Activated CD4-positive, alpha-beta T cell treated with anti-CD3 and anti-CD28 coated beads for 48 hours (primary cell): ENCODE measurements at places on chromosomes 1 and 21.

- DNase-seq: peak; percentile 83
These were observed 2.6 kb upstream of the CREG1 start for GRCh38 chr1:167555971-167556714.

DNA sequence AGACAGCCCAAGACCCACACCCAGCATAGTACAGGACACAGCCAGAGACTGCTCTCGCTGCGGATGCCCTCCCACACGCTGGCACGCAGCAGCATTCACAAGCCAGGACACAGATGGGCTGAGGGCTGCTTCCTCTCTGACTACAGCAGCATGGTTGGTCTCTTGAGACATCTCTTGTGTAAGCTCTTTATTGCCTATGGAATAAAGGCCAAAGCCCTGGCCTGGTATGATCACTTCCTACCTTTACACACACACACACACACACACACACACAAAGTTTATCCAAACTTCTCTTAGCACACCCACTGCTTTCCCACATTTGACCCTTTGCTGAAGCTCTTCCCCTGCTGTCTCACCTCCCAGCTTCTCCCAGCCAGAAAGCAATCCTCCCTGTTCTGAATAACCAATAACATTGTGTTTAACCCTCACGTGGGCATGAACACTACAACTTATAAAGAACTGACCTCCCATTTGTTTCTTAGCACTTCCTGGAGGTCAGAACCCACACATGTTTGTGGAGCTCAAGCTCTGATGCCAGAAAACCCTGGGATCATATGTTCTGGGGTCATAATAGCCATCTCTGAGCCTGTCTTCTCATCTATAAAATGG lies 1.2 kb upstream of the LUZP1 start:
- DNase-seq: peak; percentile 45

DNA sequence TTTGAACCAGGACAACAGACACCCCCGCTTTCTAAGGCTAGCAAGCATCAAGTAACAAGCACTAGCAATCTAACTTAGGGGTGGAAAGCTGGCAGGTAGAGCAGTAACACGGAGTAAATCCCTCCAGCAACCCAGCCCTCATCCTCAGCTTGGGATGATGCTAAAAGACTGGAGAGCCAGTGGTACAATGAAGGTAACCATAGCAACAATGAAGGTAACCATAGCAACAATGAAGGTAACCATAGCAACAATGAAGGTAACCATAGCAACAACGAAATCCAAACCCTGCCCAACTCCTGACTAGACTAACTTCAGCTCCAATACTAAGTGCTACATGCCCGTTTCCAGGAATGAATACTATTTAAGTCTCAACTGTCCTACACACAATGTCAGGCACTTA lies 22.2 kb upstream of the EIF4G3 start:
- DNase-seq: no peak

GRCh38 chr1:86466986-86467385 lies 1.7 kb upstream of the CLCA1 start:
- DNase-seq: no peak

DNA sequence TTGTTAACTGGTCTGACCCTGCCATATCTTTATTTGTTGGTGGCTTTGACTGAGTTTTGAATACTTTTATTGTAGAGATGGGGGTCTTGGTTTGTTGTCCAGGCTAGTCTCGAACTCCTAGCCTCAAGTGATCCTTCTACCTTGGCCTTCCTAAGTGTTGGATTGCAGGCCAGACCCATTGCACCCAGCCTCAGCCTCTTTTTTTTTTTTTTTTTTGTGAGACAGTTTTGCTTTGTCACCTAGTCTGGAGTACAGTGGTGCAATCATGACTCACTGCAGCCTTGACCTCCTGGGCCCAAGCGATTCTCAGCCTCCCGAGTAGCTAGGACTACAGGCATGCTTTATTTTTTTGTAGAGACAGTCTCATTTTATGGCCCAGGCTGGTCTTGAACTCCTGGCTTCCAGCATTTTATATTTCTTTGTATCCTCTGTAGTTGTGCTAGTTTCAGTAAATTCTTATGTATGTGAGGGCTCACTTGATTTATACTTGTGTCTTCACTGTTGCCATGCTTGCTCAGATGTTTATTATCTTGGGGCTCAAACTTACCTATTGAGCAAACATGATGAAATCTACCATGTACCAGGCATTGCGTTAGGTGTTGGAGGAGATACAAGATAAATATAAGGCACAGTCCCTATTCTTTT lies 24.1 kb downstream of the THRAP3 start:
- DNase-seq: no peak

- DNase-seq: no peak
These were observed 886 bp downstream of the ZMYM4 start for GRCh38 chr1:35269201-35269988.

GRCh38 chr21:46091631-46092025 lies 6.3 kb upstream of the COL6A2 start:
- no peak for DNase-seq

DNA sequence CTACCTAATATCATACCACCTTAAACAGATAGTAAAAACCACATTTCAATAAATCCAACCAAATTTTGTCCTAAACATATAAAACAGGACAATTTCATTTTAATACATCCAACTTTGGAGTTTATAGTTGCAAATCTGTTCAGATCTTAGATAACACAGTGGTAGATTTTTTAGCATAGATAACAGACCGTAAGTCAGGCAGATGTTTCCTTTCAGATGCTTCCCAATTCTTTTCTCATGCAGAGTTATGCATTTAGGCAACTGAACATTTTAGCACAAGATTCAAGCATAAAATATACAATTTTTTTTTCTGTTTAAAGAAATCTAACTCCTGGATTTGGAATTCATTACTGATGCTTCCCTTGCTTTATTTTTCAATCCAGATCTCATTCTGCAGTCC lies 156.5 kb upstream of the ZNHIT6 start:
- no peak for DNase-seq

DNA sequence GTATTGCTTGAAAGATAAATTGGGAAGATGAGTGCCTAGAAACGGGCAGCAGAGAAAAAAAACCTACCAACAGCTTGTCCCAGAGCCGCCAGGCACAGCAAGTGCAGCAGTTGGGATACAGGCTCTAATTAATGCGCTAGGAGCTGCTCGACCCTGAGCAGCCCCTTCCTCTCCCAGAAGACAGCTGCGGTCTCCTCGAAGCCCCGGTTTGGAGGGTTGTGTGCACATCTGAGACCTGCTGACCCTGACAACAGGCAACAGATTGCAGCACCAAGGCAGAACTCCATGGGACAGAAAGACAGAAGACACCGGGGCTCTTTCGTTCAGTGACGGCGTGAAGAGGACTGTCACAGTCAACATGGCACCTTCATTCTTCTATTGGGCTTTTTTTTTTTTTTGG lies 101.4 kb downstream of the TSEN15 start:
- no peak for DNase-seq

- peak; percentile 72 for DNase-seq
These were observed 3.5 kb upstream of the PEAR1 start for GRCh38 chr1:156889802-156890580.

- DNase-seq: peak; percentile 10
These were observed 27.8 kb upstream of the TINAGL1 start for GRCh38 chr1:31548534-31548906.

- DNase-seq: no peak
These were observed 22.8 kb downstream of the COA6 start for GRCh38 chr1:234396092-234396491.

GRCh38 chr1:107433635-107434360 lies 293.0 kb downstream of the NTNG1 start:
- no peak for DNase-seq

DNA sequence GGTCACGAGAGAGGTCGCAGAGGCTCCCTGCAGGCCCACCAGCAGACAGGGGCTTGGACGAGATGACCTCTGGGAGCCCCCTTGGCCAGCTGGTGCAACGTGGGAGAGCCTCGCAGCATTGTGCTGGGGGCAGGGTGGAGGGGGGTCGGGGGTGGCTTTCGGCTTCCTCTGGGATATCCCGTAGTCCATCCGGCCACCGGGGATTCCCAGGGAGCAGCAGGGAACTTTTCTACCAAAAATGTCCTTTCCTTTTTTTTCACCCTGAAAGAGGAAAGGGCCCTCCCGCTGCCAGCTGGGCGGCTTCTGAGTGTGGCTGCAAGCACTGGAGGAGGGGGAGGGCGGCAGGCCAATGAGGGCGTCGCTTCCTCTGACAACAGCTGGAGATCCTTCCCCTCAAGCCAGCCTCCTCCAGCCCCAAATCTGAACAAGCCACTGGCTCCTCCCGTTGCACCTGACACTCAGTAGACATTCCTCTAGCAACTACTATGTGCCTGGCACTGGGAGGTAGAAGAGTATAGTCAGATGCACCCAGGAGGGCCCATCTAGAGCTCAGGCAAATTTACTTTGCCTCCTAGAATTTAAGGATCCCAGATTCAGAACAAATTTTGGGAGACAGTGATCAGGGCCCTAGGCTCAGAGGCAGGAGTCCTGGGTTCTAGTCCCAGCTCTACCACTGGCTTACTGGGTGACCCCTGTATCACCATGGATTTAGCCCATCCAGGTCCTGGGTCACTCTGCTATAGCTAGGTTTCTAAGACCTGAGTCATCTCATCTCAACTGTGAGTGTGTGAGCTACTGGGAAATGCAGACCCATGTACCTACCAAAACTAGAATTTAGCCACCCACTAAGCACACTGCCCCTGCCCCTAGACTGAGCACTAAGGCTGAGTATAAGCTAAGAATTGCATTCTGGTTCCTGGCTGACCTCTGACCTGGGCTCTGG lies 2.7 kb downstream of the MOB3C start:
- DNase-seq: peak; percentile 49

- peak; percentile 31 for DNase-seq
These were observed 27.3 kb downstream of the ZBTB8OS start for GRCh38 chr1:32622806-32623681.

DNA sequence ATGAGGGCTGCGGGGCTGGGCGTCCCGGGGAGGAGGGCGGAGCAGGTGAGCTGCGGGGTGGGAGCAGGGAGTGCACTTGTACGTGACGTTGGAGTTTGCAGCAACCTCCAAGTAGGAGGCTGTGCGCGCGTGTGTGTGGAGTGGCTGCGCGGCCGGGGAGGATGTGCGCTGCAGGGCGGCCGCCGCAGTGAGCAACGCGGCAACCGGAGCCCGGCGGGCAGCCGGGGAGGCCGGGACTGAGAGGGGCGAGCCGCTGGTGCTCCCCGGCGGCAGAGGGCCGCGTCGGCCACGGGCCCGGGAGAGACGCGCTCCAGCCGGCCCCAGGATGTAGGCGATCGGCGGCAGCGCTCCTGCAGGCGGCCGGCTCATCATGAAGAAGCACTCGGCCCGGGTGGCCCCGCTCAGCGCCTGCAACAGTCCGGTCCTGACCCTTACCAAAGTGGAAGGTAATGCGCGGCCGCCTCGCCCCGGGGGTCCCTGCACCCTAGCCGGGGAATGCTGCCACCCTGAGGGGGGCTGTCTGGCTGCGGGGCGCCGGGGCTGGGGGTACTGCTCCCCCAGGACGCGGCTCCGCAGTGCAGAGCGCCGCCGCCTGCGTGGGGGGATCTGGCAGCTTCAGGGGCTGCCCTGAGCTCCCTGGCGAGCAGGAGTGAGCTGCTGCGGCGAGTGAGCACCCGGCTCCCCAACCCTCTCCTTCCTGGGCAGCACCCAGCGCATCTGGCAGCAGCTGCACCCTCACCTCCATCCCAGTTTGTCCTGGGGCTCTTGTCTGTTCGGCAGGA lies 158.9 kb upstream of the COA6 start:
- peak; percentile 56 for DNase-seq

- DNase-seq: peak; percentile 37
These were observed 22.8 kb downstream of the RNU5D-1 start for GRCh38 chr1:44707959-44708831.

GRCh38 chr1:10909697-10910680 lies 102.5 kb upstream of the TARDBP start:
- peak; percentile 85 for DNase-seq

DNA sequence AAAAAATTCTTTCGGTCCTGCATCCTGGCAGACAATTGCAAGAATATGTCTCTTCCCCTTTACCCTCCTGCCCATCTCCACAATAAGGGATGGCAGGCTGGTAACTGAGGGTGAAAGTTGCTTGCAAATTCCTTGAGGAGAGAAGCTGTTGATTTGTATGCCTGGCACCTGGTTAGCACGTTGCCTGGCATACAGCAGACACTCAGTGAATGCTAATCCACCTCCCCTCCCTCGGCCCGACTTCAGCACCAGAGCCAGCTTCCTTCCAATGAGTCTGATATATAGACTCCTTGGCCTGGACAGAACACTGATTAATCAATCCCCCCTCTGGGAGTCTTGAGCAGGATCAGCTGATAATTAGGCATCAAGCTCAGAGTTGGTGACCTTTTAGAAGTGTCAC lies 39.1 kb downstream of the KCNC4 start:
- no peak for DNase-seq

DNA sequence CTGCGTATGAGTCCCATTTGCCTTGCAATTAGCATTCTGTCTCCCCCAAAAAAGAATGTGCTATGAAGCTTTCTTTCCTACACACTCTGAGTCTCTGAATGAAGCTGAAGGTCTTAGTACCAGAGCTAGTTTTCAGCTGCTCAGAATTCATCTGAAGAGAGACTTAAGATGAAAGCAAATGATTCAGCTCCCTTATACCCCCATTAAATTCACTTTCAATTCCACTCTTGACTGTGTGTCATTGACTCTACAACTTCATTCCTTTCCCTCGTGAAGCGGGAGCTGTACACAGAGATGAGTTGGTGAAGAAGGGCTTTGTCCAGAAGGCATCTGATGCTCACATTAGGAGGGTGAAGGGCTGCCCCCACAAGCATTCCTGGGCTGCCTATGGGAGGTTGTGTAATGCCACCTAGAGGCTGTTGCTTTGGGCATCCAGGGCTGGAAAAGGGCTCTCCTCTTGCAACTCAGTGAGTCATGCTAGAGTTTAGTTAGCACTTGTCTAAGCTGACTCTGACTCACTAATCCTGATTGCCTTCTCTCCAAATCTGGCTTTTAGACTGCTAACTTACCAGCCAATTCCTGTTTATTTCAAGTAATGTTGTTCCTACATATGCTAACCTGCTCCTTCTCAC lies 1.8 kb downstream of the SPRR1B start:
- DNase-seq: no peak
